ENCODE measurements at places on chromosomes 6 and 20.

GRCh38 chr6:139029470-139030227 is 1.1 kb downstream of the ABRACL start:
- DNase-seq: no peak

GRCh38 chr6:3664625-3665041 is 86.9 kb downstream of the PXDC1 start:
- no peak for DNase-seq

- no peak for DNase-seq
These were observed 232.5 kb upstream of the KCNG1 start for GRCh38 chr20:51255417-51255816.

DNA sequence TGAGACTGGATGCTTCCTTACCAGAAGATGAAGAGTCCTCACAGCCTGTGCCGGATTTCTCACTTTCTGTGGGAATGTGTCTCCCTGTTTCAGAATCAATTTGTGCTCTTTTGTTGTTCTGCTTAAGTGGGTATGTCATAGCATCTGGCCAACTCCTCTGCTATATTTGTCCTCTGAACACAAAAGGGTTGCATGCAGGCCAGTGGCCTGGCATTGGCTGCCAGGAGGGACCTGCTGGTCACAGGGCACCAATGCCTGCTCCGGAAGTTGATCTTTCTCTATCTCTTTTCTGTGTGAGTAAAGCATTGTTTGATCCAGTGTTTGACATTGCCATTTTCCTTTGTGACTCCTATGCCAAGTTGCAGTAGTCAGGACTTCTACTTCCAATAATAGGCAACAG is 47.8 kb downstream of the JARID2 start:
- DNase-seq: no peak

DNA sequence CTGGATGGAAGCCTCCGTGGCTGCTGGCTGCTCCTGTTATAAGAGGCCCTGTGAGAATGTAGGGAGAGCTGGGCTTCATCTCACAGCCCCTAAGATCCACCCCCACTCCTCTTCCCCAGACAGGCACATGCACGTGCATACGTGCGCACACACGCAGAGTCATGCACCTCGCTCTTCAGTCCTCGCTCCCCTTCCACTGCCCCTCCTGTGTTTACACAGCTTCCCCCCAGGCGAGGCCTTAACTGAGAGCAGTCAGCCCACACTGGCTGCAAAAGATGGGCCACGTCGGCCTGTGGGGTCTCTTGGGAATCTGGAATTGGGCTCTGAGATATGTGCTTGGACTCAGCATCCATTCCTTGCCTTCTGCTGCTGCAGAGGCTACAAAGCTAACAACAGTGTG is 35.2 kb upstream of the MLN start:
- no peak for DNase-seq

DNA sequence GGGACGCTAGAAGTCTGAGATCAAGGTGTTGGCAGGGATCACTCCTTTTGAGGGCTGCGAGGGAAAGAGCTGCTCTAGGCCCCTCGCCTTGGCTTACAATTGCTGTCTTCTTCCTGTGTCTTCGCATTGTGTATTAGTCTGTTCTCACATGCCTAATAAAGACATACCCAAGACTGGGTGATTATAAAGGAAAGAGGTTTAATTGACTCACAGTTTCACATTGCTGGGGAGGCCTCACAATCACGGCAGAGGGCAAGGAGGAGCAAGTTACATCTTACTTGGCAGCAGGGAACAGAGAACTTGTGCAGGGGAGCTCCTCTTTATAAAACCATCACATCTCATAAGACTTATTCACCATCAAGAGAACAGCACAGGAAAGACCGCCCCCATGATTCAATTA is 102.5 kb upstream of the ASF1A start:
- DNase-seq: no peak

- DNase-seq: no peak
These were observed 40.3 kb downstream of the TRERF1 start for GRCh38 chr6:42411406-42411805.

GRCh38 chr6:75855052-75855451 is 106.0 kb downstream of the MYO6 start:
- DNase-seq: no peak

- peak; percentile 49 for DNase-seq
These were observed 4.6 kb upstream of the LSM14B start for GRCh38 chr20:62117658-62118057.

DNA sequence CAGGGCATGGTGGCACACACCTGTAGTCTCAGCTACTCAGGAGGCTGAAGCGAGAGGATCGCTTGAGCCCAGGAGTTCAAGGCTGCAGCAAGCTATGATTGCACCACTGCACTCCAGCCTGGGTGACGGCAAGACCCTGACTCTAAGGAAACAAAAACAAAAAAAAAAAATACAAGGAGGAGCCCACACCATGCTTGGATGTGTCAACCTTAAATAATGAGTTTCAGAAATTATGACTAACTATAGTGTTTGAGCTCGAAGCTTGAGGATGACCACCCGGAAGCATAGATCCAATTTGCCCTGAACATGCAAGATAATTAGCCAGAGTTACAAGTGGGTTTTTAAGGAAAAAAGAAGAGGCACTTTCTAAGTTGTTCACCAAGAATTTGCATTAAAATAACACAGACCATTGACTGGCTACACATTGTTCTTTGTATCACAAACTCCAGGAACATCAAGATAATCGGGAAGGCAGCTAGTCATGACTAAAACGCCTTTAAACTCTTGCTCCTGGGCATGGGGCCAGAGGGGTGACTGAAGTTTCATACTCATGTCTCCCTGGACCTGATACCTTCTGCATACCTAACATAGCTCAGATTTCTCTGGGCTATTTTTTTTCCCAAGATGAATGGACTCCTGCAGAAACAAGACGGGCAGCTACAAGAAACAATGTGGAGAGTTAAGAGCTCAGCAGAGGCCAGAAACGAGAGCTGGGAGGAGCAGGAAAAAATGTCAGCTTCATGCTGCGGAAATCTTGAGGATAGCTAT is 289.6 kb downstream of the PREX1 start:
- DNase-seq: no peak

- peak; percentile 17 for DNase-seq
These were observed 335.3 kb downstream of the CD83 start for GRCh38 chr6:14452567-14453527.

GRCh38 chr6:2102316-2102883 is 143.0 kb downstream of the GMDS start:
- DNase-seq: no peak

DNA sequence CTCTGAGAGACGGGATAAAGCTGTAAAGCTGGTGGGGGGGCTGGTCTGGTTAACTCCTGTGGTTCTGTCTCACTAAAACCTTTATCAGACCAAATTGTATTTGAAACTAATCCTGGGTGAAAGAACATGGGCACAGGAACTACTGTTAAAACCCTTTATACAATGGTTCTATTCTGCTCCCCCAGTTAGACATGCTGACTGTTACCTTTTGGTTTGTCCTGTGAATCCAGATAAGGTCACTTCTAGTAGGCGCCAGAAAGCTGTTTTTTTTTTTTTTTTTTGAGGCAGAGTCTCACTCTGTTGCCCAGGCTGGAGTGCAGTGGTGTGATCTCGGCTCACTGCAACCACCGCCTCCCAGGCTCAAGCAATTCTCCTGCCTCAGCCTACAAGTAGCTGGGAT is 29.7 kb downstream of the GSTA4 start:
- DNase-seq: no peak

GRCh38 chr6:141029908-141030307 is 1102.8 kb upstream of the GJE1 start:
- DNase-seq: no peak

DNA sequence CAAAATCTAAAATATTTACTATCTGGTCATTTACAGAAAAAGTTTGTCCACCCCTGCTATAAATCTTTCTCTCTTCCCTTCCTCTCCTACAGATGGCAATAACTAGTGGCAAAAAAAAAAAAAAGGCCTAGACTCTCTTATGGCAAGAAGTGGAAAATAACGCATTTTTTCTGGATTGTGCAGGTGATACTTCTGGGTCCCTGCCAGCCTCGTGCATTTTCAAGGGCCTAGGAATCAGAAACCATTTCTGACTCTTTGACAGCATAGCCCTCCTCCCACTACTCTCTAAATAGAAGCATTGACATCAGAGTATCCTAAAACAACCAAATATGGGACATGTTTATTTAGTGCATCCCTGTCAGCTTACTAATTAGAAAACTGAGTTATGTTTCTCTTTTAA is 251.0 kb downstream of the KHDC1L start:
- no peak for DNase-seq

DNA sequence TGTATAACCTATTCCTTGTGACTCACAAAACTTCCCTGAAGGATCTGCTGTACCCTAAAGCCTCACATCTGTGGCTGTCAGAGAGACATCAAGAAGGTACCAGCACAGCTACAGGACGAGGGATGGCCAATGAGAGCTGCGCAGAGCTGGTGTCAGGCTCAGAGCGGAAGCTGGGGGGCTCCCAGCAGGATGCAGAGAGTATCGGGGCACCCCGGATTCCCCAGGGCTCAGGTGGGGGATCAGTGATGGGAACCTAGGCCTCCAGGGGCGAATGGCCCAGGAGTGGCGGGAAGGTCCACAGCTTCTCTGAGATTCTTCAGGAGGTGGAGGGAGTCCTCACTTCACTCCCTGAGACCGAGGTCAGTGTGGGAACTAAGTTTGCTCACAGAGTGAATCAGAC is 30.9 kb upstream of the SMOC2 start:
- DNase-seq: no peak

DNA sequence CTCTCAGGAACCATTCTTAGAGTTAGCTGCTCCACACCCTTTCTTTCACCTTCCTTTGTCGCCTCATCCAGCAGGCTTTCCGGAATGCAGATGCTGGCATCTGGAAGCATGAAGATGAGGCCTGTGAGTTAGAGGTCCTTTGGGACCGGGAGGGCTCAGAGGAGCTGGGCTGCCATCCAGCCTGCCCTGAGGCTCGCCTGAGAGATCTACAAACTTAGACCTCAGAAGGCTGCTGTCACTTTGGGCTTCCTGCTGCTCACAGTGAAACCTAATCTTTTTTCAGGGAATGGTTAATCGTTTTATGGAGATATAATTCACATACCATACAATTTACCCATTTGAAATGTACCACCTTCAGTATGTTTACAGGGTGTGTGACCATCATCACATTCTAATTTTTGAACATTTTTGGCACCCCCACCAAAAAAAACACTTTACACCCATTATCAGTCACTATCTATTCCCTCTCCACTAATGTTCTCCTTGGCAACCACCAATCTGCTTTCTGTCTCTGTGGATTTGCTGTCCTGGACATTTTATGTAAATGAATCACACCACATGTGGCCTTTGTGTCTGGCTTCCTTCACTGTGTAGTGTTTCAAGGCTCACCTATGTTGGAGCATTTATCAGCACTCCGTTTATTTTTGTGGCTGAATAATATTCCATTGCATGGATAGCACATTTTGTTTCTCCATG is 20.0 kb upstream of the MPC1 start:
- no peak for DNase-seq

DNA sequence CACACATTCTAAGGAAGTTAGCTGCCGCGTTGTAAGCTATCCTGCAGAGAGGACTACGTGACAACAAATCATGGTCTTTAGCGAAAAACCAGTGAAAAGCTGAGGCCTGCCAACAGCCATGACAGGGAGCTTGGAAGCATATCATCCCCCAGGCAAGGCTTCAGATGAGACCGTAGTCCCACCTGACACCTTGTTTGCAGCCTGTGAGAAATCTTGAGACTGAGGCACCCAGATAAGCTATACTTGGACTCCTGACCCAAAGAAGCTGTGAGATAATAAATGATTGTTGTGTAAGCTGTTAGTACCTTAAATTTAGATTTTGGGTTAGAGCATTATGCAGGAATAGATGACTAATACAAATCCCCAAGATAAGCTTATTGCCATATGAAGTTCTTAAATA is 45.4 kb upstream of the SENP6 start:
- no peak for DNase-seq

- DNase-seq: no peak
These were observed 1.9 kb downstream of the EDN1 start for GRCh38 chr6:12291839-12292604.

GRCh38 chr6:17473554-17473953 is 80.2 kb downstream of the CAP2 start:
- no peak for DNase-seq

GRCh38 chr20:4947817-4948559 is 53.3 kb downstream of the SLC23A2 start:
- no peak for DNase-seq

DNA sequence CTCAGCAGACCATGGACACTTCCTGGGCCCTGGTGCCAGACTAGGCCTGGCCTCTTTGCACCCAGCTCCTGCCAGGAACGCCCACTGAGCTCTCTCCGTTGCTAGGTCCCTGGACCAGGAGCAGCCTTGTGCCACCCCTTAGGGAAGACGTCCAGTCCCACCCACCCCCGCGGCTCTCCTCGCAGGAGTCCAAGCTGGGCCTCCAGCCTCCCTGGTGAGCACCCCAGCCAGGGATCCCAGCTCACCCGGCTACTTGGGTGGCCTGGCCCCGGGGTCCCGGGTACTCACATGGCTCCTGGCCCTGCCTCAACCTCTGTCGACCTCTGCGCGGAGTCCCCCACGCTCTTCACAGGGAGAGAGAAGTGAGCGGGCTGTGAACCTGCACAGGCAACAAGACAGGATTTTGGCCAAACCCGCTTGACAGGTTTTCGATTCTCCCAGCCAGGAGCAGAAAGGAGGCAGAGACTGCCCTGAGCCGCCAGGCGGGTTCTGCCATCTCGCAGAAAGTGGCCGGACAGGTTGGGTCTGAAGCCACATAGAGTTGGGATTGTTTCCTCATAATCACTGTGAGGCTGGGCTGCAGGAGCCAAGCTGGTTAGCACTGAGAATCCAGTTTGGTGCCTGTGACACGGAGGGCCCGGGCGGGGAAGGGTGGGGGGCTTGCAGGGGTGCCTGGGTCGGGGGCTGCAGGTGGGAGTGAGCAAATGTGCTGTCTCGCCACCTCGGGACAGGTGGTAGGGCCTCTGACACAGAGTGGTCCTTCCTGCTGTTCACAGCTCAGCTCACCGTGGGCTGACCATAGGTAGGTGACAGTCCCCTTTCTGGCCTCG is at the start of gene RBBP8NL:
TSS of gene RBBP8NL (minus strand) at position 368 of the 830 bp plus-strand sequence. CDS start 7,892 bp downstream, outside the sequence.
- no peak for DNase-seq

DNA sequence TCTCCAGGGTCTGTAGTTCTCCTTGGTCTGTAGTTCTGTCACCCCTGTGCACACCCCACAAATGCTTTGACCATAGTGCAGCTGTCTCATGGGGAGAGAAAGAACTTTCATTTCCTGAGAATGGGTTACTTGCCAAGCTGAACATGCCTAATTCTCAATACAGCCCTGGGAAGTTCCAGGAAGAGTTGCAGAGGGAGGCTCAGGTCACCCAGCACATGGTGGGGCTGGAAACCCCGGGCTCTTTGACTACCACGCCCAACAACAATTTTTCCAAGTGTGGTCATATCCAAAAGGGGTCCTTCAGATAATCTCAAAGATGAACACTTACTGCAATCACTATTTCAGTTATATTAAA is 2.2 kb upstream of the PTPRA start:
- DNase-seq: no peak

GRCh38 chr6:75991941-75992340 is 80.5 kb downstream of the IMPG1 start:
- no peak for DNase-seq
